Activated gamma-delta T cell (primary cell): ENCODE measurements at places on chromosomes 3 and 15.

GRCh38 chr15:91412138-91412928 lies 312.3 kb downstream of the SV2B start:
- no peak for DNase-seq

GRCh38 chr15:28933710-28934445 lies 48.1 kb downstream of the APBA2 start:
- DNase-seq, result no peak

DNA sequence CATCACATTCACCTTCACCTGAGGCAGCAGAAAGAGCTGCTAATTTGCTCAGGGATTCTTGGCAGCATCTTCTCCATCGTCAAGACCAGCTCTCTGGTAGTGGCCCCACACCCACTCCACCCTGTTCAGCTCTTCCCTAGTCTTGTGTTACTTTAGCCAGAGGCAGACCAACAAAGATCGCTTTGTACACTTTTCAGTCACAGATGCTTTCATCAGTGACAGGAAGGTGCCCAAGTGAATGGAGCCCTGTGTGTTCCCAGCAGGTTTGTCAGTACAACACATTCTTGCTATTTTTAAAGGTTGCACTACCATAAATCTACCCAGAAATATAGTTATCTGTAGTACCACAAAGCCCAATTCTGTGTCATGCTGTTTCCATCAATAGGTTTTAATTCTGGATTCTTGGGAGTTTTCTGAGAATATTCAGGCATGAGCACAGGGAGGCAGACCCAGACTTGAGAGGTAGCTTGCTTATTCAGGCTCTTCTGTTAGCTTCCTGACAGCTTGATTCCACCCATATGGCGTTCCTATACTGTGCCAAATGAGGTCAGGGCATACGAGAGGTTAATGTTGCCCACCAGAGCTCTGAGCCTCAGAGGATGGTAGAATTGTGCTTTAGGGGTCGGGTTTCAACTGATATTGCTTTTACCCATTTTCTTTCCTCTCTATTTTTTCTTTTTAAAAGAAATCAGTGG lies 109.8 kb upstream of the MANF start:
- DNase-seq, result no peak

DNA sequence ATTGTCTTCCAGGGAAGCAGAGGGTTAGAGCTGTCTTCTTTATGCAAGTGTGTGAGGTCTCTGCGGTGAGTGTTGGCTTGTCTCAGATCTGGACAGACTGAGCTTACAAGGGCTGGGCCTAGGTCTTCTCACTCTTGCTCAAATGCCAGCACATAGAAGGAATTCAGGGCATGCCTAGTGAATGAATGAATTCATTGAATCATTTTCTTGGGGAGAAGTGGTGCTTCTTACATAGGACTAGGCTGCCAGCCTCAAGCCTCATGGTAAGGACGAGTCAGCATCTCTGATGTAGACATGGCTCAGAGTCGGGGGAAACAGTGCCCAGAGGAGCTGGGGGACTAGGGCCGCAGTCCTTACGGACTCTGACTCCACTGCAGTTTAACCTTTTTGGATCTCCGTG lies 17.2 kb downstream of the MKRN2 start:
- DNase-seq, result no peak

DNA sequence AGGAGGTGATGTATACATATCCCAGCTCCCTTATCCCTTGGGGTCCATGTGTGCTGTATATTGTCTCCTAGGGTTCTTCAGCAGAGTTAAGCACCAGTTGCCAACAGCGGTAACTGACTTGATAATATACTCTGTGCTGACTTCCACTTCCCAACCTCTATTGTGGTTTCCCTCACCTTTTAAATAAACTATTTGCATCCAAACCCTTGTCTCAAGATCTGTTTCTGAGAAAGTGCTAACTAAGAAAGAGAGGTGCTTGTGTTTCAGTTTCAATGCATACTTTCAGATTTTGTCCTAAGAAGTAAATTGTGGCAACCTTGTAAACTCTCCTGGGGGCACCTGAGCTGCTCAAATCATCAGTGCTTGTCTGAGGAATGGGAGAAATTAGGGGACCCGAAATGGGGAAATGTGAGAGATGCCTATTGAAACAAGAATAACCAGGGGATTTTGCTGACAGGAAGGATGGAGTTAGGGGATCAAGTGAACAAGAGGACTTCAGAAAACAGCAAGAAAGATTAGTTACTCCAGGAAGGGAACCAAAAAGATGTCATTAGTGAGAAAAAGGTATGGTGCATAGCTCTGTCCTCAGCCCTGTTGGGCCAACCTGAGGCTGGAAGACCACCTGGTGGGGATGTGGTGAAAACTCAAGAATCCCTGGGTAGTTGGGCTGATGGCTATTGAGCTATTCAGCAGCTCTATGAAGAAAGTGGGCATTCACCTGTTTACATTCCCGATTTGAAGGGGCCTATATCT lies 50.9 kb upstream of the MRPL3 start:
- DNase-seq, result no peak

DNA sequence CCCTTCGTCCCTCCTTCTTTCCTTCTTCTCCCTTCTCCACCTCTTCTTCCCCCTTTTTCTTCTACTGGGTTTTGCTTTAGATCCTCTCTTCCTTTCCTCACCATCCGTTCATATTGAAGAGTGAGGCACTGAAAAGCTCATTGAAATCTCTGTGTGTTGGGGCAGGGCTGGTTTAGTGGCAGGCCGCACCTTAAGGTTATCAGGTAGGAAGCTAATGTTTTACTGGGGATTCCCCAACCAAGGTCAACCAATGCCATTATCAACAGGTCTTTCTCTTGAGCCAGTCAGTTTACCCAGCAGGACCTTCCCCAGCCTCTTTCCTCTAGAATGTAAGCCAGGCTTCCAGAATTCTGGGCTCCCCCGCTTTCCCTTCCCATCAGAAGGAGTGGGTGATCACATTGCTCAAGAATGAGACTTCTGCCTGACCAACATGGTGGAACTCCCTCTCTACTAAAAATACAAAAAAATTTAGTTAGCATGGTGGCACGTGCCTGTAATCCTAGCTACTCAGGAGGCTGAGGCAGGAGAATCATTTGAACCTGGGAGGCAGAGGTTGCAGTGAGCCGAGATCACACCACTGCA lies 11.5 kb upstream of the VPS8 start:
- DNase-seq, result no peak
